GM04503 (cell line): ENCODE measurements at places on chromosomes 7 and 10.

DNA sequence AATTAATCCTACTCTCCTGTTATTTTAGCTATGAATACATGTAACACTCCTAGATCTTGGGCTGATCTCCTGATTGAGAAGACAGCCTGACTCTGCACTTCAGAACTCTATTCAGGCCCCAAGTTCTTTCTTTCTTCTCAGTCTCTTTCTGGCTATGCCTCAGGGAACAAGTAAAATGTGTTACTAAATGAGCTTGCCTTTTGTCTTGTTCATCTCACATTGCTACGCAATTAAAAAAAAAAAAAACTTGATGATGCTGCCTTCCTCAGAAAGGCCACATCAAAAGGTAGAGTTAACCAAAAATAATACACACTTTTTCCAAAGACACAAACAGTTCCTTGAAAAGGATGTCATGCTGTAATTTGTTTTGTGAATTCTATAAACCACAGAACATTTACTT is 258.1 kb downstream of the TWIST1 start:
- DNase-seq: no peak

GRCh38 chr7:138325434-138325833 is 134.6 kb upstream of the TRIM24 start:
- no peak for DNase-seq

- DNase-seq: no peak
Observed at GRCh38 chr7:106616708-106617051, 44.3 kb downstream of the CCDC71L start.

- DNase-seq: peak; percentile 37
Observed at GRCh38 chr7:36659172-36659516, 65.2 kb downstream of the AOAH start.

DNA sequence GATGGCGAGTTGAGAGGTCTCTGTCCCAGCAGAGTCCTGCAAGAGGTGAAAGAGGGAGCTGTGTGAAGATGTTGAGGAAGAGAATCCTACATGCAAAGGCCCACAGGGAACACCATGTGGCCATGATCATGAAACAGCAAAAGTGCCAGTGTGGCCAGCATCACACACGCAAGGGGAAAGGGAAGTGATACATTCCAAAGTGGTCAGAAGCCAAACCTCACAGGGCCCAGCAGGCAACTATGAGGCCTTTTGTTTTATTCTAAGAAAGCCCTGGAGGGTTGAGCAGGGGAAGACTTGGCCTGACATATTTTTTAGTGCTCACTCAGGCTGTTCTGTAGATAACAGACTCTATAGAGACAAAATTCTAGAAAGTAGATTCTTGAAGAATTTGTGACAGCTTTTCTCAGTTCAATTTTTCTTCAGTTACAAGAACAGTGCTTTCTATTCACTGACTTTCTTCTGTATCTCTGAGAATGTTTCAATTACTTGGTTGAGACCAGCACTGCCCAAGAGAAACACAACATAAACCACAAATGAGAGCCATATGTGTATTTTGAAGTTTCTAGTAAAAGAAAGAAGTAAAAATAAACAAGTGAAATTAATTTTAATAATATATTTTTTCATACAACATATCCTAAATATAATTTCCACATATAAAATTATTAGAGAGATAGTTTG is 82.3 kb downstream of the HTR7 start:
- peak; percentile 11 for DNase-seq

DNA sequence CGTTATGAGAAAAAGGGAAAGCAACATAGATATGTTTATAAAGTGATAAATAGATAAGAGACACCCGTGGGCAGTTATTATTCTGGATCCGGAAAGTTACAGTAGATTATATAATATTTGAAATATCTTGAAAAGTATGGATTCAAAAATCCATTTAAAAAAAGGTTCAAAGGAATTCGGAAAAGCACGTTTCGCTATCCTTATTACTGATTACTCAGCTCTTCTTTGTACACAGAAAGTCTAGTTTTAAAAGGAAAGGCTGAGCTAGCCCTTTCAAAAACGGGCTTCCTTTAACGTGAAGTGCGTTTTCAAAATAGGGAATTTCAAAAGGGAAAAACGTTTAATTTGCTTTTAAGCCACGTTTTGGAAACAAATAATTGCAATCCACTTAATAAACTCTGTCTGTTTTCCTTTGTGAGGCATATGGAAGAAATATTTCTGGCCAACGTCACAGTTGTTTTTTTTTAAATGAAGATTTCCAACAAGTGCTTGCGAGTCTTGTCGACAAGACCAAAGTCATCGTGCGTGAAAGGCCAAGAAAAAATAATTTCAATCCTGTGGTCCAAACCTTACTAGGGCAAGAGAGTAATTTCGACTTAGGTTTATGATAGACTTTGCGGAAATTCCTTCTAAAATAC is 2.2 kb upstream of the SKIDA1 start:
- DNase-seq: no peak

- no peak for DNase-seq
Observed at GRCh38 chr7:124686543-124687171, 78.9 kb downstream of the GPR37 start.

DNA sequence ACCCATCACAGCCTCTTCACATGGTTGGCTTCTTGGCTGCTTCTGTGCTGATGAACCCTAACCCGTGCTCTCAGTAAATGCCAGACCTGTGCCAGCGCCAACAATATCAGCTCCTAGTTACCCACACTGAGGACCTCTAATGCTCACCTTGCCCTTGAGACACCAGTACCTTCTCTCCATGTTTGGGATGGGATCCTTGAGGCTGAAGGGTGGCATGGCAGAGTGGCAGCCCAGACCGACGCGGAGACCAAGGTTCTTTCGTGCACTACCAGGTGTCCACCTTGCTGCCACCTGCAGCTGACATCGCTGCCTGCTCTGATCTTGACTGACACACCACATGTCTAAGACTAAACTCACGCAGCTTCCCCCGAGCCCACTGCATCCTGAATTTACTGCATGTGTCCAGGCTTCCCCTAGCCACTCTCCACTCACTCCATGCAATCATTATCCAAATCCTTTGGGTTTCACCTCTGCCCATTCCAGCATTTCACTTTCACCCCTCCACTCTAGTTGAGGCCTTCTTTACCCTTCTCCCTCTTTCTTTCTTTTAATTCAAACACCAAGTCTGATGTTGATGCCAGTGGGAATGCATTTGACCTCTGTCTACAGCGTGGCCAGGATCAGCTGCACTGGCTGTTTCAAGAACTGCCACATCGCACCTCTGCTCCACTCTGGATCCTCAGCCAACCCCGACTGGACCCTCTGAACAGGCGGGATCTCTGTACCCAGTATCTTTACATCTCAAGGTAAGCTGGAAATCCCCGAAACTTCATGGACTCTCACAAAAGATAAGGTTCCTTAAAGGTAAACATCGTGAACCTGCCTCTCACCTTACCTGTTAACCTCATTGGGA is 294.9 kb downstream of the GLRX3 start:
- no peak for DNase-seq

DNA sequence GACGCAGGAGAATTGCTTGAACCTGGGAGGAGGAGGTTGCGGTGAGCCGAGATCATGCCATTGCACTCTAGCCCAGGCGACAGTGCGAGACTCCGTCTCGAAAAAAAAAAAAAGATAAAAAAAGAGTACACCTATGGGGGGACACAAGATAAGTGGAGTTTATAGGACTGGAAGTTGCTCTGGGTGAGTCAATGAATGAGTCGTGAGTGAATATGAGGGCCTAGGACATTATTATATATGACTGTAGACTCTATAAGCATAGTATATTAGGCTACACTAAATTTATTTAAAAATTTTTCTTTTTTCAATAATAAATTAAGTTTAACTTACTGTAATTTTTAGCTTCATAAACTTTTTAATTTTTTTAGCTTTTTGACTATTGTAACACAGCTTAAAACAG is 19.4 kb upstream of the SGCE start:
- no peak for DNase-seq

DNA sequence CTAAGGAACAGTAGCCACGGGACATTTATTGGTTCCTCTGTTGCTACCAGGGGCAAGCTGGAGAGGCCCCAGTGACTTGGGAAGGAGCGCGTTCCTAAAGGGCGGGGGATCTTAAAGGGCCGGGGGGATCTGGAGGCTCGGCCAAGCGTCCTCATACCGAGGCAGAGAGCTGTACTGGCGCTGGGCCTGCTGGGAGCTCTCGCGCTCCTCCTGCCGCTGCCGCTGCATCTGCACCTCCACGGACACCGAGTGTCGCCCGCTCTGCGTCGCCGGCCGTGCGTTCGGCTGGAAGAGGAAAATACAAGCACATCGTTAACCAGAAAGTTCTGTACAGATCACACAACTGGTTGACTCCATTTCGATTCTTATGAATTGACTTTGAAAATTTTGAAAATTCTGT is 695.6 kb downstream of the PARD3 start:
- DNase-seq: no peak

DNA sequence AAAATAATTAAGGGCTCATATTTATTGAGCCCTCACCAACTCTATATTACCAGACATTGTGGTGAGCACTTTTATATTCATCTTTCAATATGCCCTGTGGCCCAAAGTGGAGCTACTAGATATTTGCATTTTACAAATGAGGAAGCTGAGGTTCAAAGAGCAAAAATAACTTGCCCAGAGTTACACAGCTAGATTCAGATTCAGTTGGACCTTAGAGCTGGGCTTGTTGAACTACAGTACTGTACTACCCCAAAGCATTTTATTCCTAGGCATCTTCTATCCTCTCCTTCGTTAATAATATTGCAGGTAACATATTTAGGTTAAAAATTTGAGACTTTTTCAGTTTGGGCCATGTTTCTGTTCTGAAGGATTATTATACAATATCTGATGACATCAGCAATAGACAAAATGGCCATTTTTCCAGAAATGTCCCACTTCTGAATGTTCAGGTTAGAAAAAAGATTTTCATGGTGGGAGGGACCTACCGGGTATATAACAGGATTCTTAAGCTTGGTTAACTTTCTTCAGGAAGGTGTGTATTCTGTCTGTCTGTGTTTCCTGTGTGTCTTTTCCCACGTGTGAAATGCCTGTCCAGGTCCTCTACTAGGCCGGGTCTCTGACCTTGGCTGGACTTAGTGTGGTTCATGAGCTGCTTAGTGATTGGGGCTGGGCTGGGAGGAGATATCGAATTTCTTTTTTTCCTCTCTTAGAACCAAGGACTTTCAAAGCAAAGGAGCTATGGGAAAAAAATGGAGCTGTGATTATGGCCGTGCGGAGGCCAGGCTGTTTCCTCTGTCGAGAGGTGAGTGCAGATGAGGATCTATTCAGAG is 13.6 kb downstream of the PRXL2A start:
- DNase-seq: no peak

DNA sequence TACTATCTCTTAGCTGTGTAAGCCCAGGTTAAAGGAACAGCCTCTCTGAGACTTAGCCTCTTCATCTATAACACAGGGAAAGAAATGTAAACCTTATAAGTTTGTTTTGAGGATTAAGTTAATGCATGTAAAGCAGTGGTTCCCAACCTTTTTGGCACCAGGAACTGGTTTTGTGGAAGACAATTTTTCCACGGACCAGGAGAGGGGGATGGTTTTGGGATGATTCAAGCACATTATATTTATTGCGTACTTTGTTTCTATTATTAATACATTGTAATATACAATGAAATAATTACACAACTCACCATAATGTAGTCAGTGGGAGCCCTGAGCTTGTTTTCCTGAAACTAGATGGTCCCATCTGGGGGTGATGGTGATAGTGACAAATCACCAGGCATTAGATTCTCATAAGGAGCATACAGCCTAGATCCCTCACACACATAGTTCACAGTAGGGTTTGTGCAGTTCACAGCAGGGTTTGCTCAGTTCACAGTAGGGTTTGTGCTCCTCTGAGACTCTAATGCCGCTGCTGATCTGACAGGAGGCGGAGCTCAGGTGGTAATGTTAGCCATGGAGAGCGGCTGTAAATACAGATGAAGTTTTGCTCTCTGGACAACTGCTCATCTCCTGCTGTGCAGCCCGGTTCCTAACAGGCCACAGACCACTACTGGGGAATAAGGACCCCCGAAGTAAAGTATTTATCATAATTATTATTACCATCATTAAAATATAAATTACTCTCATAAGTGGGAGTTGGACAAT is 41.3 kb upstream of the ANK3 start:
- DNase-seq: no peak

GRCh38 chr7:134940729-134941128 is 45.6 kb upstream of the AGBL3 start:
- DNase-seq: no peak

- DNase-seq: no peak
Observed at GRCh38 chr7:74253331-74253730, 868 bp downstream of the RFC2 start.

DNA sequence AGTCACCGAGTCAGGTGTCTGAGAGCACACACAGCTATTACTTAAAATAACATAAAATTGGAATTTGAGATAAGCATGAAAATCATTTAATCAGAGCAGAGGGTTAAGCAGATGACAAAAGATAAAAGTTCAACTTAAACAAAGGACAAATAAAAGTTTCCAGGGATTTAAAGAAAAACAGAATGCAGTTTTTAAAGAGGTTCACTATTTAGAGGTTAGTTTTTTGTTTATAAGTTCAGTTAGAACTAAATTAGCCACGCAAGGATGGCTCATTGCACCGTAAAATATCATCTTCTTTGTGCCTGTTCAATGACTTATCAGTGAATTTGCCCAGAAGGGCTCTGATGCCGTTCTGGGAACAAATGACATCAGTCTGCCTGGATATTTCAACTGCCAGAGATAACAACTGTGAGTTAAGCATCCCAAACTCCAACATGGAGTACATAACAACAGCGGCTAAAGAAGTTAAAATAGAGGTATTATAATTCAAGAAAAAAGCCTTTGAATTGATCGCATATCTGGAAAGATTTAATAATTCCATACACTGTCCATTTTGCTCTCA is 107.8 kb downstream of the ANK3 start:
- DNase-seq: no peak

DNA sequence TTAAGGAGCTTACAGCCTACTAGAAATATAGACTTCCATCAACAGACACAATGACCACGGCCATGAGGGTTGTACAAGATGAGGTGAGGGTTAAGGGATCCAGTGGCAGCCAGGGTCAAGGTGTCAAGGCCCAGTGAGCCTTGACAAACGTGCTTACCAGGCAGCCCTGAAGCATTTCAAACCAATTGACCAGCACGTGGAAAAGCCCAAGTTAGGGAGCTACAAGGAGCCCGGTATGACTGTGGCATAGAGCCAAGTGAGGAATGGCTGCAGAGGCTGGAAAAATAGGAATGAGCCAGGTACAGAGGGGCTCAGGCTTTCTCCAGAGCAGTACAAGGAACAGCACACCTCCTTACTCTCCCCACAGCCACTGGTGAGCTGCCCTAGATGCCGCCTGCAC is 12.7 kb downstream of the AFAP1L2 start:
- DNase-seq: no peak

DNA sequence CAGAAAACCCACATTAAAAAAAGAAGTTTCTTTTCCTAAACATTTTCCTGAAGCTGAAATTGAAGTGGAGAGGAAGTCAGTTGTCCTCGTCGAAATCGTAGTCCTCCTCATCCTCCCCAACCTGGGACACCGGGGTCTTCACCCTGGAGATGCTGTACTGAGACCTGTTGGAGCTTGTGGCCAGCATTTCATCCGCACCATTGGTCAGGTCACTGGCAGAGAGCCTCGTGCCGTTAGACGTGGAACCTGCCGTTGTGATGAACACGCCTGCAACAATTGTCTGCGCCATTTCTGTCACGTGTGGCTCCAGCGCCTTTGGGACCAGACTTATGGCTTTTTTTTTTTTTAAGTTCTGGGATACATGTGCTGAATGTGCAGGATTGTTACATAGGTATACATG is 23.8 kb downstream of the CD36 start:
- DNase-seq: no peak

GRCh38 chr10:44068716-44069482 is 316.0 kb downstream of the CXCL12 start:
- no peak for DNase-seq

- DNase-seq: no peak
Observed at GRCh38 chr10:77906951-77907421, 19.6 kb downstream of the DLG5 start.
